ENCODE measurements at places on chromosomes 7 and 10.

DNA sequence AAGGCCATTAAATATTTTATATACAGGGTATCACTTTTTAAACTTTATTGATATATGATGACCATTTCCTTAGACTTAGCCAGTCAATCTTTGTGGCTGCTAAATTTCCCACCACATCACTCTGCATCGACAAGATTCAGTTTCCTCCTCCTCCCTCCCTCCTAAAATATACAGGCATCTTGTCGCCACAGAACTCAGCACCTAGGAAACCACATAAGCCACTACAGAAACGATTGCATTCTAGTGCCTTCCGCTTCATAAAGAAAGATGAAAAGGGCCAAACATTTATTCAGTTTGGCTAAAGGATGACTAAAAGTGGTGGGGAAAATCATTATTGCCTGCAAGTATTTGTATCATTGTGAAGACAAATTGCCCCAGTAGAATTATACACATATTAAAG lies 30.7 kb downstream of the ERCC6 start:
- no peak for DNase-seq

DNA sequence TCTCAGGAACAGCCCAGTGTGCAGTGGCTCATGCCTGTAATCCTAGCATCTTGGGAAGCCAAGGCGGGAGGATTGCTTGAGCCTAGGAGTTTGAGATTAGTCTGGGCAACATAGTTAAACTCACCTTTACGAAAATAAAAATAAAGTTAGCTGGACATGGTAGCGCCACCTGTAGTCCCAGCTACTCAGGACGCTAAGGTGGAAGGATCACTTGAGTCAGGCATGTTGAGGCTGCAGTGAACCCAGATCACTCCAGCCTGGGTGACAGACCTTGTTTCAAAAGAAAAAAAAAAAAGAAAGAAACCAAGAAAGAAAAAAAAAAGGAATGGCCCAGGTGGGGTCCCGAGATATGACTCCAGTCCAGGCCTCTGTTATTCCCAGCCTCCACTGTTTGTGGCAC lies 96.6 kb downstream of the SLC25A13 start:
- DNase-seq: no peak

DNA sequence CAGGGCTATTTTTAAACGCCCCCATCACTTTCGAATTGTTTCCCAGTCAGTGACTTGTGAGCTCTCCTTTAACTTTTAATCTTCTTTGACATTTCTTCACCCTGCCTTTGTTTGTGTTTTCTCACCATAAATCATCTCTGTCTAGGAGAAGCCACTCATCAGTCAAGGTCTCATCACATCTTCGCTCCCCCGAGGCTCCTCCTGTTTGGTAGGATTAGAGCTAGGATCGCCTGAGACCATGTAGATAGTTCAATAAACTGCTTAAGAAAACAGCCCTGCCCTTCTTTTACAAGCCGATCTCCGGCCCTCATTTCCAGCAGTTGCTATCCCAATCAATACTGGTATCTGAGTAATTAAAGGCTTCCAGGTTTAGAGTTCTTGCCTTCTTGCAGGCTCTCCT lies 472.8 kb upstream of the ADARB2 start:
- no peak for DNase-seq

GRCh38 chr7:106693677-106694353 lies 32.9 kb upstream of the CCDC71L start:
- DNase-seq: no peak

DNA sequence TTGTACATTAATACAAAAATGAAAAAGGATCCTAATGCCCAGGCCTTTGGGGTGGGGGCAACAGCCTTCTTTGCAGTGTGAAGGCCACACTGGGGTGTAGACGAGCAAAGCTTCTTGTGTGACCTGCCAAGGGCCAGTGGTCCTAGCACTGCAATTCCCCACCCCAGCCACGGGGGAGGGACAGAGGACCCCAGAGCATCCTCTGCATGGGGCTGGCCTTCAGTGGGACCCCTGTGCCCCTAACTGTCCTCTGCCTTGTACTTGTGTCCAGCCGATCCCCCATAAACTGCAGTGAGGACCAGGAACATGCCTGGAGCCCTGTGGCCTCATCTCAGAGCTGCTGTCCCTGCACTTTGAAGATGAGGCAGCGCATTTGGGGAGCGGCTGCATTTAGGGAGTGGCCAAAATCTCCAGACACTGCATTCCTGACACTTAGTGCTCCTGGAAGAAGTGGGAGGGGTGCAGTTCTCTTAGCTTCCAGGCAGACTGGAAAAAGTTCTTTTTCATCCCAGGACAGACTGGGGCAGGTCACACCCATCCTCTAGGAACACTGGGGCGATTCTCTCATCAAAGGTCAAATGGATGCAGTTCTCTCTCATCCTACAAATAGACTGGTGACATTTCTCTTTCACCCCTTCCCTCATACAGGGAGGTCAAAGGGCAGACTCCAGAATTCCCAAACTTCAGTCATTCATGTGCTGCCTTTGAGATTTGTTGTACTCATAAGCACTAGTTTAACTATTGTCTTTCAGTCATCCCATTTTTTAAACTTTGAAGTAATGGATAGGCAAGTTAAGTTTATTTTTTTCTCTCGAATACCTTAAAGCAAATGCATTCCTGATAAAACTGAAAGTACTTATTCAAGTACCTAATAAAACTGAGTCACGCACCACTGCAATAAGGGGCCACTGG lies 922 bp upstream of the MYO1G start:
- DNase-seq: no peak

DNA sequence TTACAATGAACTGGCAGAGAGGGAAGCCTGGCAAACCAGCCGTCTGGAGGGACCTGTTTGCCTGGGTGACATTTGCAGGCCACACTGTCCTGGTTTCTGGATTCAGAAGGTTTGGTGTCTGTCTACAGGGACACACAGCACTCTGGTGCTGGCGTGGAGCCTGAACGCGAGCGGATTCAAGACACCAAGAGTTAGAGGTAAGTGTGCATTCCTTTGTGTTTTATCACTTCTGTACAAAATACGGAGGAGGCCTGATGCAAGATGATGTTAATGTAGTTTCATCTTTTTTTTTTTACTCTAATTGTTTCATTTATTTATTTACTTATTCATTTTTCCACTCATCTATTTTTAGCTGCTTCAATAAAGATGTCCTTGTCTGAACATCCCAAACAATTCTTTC lies 485.3 kb upstream of the ADARB2 start:
- no peak for DNase-seq

DNA sequence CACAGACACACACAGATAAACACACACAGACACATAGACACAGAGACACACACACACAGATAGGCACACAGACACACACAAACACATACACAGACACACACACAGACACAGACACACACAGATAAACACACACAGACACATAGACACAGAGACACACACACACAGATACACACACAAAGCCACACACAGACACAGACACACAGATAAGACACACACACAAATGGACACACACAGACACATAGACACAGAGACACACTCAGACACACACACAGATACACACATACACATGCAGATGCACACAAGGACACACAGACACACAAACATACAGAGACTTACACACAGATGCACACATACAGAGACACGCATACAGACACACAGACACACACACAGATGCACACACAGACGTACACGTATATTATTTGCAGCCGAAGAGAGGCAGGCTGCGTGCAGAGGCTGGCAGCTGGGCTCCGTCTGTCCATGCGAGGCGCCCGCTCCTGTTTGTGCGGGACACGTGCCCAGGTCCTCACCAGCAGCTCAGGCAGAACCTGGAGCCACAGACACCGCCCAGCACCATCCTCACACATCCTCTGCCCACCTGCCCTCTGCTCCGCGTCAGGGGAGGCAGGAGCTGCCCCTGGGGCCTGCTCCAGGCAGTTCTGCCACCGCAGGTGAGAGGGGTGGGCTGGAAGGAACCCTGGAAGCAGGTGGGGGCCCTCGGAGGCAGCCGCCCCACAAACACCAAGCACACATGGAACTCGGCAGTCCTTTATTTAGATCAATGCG lies 1.2 kb downstream of the CALML5 start:
- DNase-seq: no peak

DNA sequence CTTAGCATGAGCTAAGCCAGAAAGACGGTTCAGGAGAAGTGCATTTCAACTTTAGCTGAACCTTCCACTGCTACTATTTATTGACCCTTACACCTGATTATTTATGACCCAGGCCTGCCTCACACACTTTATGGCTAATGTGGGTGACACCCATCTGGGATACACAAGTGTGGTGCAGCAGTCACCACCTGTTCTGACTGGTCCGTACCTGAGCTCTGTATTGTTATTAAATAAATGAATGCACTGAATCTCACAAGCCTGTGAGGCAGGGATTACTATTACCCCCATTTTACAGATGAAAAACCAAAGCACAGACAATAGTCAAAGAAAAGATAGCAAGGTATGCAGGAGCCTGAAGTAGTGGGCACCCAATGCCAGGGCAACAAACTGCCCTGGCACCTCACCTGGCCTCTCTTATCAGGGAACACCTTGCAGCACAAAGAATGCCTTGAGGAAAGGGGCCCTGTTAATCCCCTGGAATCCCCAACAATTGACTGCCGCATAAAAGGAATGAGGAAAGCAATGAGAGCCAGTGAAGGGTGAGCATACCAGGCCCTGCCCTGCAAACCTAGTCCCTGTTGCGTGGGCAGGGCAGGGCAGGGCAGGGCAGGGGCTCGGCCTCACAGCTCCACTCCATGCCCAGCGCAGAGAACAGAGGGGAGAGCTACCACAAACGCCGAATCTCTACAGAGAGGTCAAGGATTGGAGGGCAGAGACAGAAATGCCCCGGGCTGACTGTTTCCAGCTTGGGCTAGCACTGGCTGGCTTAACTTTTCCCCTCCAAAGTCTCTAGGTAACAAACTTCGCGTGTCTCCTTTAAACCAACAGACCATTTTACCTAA lies 1.3 kb downstream of the ANXA11 start:
- DNase-seq: no peak

DNA sequence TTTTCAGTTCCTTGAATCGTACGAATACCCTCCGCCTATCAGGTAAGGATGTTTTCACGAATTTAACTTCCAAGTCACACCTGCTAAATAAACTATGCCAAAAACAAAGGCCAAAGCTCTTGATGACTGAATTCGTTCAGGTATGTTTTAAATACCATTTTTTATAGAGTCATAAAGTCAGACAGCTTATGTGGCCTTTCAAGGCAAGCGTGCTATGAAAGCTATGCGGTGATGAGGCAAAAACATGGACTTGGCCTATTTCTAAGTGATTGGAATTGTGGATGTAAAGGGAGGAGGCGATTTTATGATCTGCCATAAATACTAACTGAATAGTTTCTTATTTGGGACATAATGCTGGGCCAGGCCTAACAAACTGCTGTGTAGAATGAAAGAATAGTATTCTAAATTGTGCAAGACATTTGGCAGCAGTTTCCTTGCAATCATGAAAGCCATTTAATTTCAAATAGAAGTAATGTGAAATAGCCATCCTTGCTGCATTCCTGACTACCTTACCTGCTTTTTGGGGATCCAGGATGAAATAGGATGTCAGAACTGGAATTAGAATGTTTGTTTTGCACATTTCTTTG lies 14.0 kb downstream of the SLC39A12 start:
- no peak for DNase-seq

GRCh38 chr10:8513155-8514147 lies 459.0 kb downstream of the GATA3 start:
- no peak for DNase-seq

DNA sequence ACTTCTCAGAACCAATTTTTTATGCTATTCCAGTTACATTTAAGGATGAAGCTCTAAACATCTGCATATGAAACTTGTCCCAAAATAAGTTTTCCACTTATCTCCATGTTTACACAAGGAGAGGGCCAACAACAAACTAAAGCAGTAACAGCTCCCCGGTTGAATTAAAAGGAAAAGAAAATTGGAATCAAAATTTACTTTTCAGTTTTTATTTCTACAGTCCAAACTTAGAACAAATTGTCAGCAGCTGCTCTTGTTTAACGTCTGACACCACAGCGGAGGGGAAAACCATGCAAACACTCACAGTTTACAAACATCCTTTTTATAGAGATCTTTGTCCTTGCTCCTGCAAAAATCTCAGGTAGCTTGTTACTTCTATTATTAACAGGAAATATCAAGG lies 101.3 kb downstream of the COL28A1 start:
- no peak for DNase-seq

DNA sequence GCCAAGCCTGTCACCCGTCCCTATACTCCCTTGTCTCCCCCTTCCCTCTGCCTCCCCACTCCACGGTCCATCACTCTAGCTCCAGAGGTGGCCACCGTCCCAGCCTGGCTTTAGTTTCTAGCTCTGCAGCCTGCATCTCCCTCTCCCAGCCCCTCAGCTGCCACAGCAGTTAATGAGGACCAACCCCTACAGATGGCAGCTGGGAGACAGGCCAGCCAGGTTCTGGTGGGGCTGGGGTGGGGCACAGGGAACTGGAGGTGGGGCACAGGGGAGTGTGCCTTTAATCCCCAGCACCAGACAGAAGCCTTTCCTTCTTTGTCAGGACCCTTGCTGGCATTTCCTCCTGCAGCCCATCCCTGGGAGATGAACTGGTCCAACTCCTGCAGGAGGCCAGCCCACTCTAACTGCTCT lies 21.1 kb downstream of the UNC5B start:
- no peak for DNase-seq

DNA sequence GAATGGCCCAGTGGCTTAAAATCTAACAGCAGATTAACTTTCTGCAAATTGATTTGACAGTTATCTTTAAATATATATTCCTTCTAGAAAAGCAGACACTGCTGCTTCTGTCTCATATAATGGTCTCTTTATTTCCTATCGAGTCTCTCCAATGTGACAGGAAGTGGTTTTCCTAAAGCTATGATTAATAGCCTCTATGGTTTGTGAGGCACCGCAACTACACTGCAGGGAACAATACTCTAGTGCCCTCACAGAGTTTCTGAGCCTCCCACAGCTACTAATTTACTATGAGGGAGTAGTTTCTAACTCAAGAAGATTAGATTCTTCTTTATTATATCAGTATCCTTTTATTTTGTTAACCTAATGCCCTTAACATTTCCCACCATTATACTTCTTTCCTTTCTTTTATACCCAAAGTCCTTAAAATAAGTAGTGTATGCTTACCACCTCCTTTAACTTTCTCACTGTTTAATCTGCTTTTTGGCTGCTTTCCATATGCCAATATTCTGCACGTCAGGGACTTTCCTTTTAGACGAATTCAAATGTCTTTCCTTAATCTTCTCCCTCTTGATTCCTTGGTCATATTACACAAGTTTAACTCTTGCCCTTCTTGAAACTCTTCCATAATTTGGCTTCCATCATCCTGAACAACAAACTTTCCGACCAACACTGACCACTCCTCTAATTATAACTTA lies 23.8 kb upstream of the AHR start:
- no peak for DNase-seq
